ENCODE measurements at places on chromosomes 11 and 22.

DNA sequence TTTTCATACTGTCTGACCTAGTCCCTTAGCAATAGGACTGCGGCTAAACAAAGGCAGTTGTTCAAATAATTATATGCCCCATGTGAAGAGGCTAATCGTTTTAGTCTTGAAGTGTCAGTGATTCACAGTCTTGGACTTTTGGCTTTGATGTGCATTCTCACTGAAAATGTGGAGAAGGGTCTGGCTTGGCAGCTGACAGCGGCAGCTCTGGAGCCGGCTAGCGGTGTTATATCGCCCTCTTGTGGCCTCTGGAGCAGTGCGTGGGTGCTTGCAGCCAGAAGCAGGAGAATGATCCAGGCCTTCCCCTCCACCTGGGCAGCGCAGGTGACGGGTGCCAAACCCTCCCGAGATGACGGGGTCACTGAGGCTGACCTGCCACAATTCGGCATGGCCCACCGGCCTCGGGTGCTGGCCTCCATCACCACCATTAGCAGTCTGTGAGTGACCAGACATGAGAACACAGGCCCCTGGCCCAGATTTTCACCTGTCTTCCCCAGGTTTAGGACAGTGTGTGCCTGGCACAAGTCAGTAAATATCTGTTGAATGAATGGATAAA, 90.3 kb upstream of the PITPNB start:
- peak; percentile 87 for DNase-seq

DNA sequence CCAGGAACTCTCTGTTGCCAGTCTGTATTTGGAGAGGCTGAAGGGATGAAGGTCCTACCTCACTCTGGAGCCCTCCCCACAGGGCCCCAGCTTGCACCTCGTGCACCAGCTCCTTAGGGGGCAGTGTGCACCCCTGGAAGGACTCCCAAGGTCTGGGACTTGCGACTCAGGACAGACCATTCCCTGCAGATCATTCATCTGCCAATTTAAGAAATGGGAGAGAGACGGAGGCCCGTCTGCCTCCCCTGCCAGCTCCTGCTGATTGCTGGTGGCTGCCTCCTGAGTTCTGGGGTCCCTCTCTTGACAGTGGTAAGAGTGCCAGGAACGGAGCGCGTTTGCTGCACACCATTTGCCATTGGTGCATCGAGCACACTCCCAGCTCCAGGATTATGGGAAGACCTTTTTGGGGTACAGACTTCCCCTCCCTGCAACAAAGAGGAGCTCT, 27.4 kb upstream of the MALAT1 start:
- no peak for DNase-seq

GRCh38 chr11:114089748-114090147, 30.2 kb downstream of the ZBTB16 start:
- no peak for DNase-seq

- DNase-seq, result no peak
These were observed 106.4 kb downstream of the DSCAML1 start for GRCh38 chr11:117690484-117691217.

GRCh38 chr11:125382314-125382791, 113.7 kb downstream of the FEZ1 start:
- DNase-seq, result no peak

- no peak for DNase-seq
These were observed 30.7 kb downstream of the TOM1 start for GRCh38 chr22:35330258-35330861.

DNA sequence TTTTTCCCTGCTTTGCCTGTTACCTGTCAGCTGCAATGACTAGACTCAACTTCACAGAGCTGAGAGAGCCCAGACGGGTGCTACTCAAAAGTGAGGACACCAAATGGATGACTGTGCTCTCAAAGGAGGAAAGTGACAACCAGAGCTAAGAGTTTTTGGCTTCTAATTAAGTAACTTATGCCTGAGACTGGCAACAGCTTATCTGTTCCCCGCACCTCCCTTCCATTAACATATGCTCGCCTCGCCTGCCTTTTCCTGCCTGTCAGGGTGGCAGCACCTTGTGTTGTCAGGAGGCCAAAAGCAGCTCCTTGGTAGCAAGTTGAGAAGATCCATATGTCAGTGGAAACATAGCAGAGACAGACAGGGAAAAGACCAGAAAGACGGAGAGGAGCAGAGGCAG, 573.9 kb upstream of the KIRREL3 start:
- DNase-seq, result no peak

- DNase-seq, result no peak
These were observed 6.0 kb downstream of the CBX6 start for GRCh38 chr22:38866024-38866398.

DNA sequence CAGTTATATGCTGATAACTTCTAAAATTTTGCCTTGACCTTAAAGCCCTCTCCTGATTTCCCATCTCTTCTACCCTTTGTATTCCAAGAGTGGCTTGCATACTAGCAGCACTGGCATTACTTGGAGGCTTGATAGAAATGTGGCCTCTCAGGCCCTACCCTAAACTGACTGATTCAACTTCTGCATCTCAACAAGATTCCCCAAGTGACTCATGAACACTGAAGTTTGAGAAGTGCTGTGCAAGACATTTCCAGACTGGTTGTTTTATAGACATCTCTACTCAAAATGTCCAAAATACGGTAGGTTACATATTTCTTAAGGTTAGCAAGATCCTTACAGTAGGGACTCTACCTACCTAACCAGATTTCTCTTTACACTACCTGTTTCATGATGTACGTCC, 48.6 kb downstream of the SESN3 start:
- DNase-seq, result no peak

GRCh38 chr11:70142221-70142875, 60.7 kb upstream of the FADD start:
- no peak for DNase-seq

GRCh38 chr11:73465871-73466270, 89.7 kb downstream of the RELT start:
- DNase-seq, result no peak

DNA sequence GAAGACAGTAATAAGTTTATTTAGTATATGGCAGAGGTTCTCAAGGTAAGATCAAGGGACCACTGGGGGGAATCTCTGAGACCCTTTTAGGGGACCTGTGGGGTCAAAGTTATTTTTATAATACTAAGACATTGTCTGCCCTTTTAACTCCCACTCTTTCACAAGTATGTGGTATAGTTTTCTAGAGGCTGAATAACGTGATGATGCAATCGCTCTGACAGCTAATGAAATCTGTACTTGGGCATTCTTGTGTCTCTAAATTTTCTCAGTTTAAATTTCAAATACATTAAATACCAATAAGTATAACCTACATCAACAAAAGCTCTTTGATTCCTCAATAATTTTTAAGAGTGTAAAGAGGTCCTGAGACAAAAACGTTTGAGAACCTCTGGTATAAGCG, 147.9 kb downstream of the ATG16L2 start:
- no peak for DNase-seq

GRCh38 chr11:29282088-29282487, 734.7 kb downstream of the KCNA4 start:
- no peak for DNase-seq

GRCh38 chr22:41532908-41533825, 11.1 kb downstream of the POLR3H start:
- DNase-seq, result peak; percentile 89

DNA sequence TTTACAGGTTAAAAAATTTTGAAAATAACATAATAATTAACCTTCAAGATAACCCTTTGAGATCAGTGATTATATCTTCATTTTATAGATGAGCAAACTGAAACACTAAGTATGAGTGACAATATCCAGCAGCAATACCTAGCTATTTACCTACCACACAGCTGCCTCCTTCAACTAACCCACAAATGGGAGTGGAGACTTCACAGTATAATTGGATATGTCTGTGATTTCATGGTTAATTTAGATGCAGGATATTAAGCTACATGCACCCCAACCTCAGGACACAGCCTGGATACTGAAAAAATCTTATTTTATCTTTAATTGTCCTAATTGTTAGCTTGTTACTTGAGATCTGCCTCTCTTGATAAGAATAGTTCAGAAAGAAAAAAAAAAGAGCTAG, 297.2 kb upstream of the ANO5 start:
- no peak for DNase-seq

GRCh38 chr22:37661160-37661924, 2.8 kb downstream of the PDXP start:
- DNase-seq, result peak; percentile 72

GRCh38 chr11:72349616-72350218, 84.6 kb downstream of the CLPB start:
- DNase-seq, result peak; percentile 86

DNA sequence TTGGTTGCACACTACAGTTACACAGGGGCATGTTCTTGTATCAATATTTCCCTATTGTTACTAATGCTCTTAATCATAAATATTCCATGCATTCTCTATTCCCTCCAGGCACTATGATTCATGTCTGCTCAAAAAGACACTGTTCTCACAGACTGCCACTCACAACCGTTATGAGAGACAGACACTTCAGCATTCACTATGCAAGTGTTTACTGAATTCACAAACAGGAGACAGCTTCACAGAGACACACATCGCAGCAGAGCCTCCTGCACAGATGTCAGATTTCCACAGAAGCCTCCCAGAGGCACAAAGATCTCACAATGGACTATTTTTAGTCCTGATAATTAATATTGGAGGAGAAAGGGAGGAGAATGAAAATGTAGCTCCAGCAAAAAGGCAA, 930.4 kb downstream of the OPCML start:
- no peak for DNase-seq

DNA sequence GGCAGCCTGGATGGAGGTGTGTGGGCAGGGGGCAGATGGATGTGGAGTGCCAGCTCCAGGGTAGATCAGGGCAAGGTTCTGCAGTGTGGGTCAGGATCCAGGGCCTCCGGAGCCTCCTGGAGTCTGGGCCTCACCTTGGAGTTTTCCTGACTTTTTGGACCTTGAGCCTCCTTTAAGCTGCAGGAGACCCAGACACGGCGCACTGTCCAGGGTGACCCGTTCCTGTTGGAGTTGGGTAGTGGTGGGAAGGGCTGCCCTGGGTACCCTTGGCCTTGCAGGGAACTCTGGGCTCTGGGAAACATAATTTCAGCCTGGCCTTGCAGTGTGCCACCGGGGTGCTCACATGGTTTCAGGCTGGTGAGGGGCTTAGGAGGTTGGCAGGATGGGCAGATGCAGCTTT, 17.0 kb downstream of the MGAT3 start:
- no peak for DNase-seq

GRCh38 chr11:128549256-128549944, 38.0 kb downstream of the ETS1 start:
- DNase-seq, result no peak

DNA sequence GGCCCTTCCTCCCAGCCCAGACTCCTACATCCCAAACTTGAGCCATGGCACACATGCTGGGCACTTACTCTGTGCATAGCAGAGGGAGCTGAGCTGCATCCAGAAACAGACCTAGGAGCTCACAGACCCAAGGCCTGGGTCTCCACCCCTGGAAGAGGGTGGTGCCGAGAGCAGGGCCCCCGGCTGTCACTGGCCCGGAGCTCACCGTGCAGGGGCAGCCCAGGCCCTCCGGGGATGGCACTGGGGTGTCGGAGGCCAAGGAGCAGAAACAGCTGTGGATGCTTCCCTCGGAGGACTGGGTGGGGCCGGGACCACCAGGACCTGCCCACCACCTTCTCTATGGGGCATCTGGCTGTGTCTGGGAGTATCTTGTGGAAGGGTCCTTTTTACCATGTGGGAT, 4.3 kb upstream of the APOBEC3A start:
- DNase-seq, result no peak

- DNase-seq, result no peak
These were observed 354.0 kb upstream of the CCDC90B start for GRCh38 chr11:83639995-83640758.

GRCh38 chr11:66281776-66282467, 3.9 kb downstream of the CNIH2 start:
- no peak for DNase-seq

- no peak for DNase-seq
These were observed 22.7 kb downstream of the ARFGAP3 start for GRCh38 chr22:42834177-42834949.

DNA sequence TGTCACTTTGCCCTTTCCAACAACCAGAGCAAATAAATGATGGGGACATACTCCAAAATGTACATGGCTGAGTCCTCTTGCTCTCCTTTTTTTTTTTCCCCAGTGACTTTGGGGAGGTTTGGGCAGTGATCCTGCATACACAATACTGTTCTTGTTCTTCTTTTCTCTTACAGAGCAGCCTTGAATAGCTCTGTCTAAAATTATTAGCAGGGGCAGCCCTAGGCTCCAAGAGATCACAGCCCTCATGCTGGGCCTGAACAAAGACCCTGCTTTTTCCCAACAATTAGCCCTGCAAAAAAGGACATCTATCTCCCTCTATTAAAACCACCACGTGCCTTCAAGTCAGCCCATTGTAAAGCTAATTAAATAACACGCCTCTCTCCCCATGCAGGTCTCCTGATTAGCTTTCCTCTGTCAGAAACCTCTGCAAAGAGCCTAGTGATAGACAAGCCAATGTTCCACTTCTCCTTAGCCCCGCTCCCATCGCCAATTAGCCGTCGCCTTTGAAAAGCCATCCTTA, 54.7 kb downstream of the ETS1 start:
- no peak for DNase-seq

GRCh38 chr22:48580481-48580970, 1247.1 kb downstream of the BRD1 start:
- DNase-seq, result peak; percentile 21

GRCh38 chr22:46797355-46797754, 34.9 kb downstream of the TBC1D22A start:
- DNase-seq, result peak; percentile 66

GRCh38 chr11:1736447-1736992, 13.9 kb downstream of the IFITM10 start:
- no peak for DNase-seq

GRCh38 chr11:6099577-6099976, 7.9 kb upstream of the OR56B4 start:
- DNase-seq, result no peak

GRCh38 chr22:45787759-45788158, 116.1 kb downstream of the ATXN10 start:
- no peak for DNase-seq
